ENCODE measurements at places on chromosomes 6 and 20. TPM values are rescaled to one million over a fixed set of nuclear protein-coding genes. Genes with fewer than 3 reads are reported as not detected.

DNA sequence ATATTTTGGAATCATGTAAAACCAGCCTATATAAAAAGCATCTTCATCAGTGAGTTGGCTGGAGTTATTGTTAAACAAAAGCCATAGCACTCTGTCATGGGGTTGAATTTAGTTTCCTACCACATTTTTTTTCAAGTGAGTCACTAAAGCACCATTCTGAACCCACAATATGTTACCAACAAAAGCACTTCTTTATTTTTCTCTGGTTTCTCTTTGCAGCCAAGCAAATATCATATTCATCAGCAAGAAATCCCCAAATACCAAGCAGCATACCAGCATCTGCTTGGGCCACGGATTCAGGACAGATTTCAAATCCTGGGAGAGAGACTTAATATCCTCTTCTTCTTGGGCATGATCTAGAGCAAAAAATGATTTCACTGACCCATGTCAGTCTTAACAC, 441.4 kb downstream of the BCKDHB start:
- no peak overlapping the region for H3K27ac ChIP-seq
- DNase-seq = no peak
- H3K36me3 ChIP-seq = no peaks in the 10 kb centered on the region
- no peaks in the 10 kb centered on the region for H3K4me1 ChIP-seq

GRCh38 chr6:24394780-24395437, 7.8 kb upstream of the MRS2 start:
- no peak overlapping the region for H3K4me3 ChIP-seq
- no peaks in the 10 kb centered on the region for H3K36me3 ChIP-seq
- no peaks in the 10 kb centered on the region for H3K4me1 ChIP-seq
- DNase-seq = no peak

DNA sequence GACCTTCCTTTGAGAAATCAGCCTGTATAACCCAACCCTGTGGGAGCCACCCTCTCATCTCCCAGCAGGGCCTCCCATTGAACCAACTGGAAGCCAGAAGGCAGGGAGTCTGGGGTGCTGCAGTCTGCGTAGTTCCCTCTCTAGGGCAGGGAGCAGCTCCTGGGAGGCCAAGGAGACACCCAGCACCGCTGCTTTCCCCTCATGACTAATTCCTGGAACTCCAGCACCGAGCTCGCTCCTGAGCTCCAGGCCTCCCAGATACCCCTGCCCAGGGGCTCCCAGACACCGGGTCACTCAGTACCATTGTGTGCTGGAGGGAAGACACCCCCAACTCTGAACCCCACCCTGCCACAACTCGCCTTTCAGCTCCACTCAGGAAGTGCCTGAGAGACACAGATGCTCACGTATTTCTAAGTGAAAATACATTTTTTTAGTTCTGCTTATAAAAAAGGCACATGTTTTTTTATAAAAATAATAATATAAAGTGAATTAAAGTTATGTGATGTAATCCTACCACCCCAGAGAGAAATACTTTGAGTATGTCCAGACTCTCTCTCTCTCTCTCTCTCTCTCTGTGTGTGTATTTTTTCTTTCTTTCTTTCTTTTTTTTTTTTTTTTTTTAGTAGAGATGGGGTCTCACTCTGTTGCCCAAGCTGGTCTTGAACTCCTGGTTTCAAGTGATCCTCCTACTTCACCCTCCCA, 17.5 kb downstream of the PIM1 start:
- H3K4me1 ChIP-seq = no peaks in the 10 kb centered on the region
- DNase-seq = no peak
- H3K4me3 ChIP-seq = no peak overlapping the region

- H3K4me1 ChIP-seq = no peaks in the 10 kb centered on the region
- peak; percentile 38 for DNase-seq
- H3K27me3 ChIP-seq = no peaks in the 10 kb centered on the region
- no peak overlapping the region for H3K27ac ChIP-seq
Measured at GRCh38 chr20:32516583-32517517, 68.3 kb downstream of the NOL4L start.

DNA sequence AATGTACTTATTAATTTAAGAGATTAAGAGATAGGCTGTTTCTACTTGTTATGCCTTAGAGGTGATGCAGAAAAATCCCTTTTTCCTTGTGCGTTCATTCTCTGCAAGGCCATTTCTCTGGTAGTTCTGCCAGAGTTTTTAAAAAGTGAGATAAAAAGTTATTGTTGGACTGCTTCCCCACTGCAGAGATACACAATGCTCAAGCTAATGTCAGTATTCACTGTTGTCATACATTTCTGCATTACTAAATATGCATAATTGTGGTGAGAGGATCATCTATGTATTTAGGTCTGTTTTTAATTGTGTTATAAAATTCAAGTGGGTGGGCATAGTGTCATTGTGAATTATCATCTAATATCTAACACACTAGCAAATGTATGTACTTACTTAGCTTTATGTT, 600.4 kb downstream of the HTR1B start:
- no peak overlapping the region for H3K4me3 ChIP-seq
- H3K27ac ChIP-seq = no peak overlapping the region
- H3K27me3 ChIP-seq = no peaks in the 10 kb centered on the region
- DNase-seq = no peak

GRCh38 chr6:1915226-1915625, 305.5 kb downstream of the FOXC1 start:
- no peak overlapping the region for H3K27ac ChIP-seq
- H3K36me3 ChIP-seq = no peaks in the 10 kb centered on the region
- DNase-seq = no peak
- H3K4me1 ChIP-seq = peaks cover 6% of the 10 kb centered on the region
- H3K4me3 ChIP-seq = no peak overlapping the region

DNA sequence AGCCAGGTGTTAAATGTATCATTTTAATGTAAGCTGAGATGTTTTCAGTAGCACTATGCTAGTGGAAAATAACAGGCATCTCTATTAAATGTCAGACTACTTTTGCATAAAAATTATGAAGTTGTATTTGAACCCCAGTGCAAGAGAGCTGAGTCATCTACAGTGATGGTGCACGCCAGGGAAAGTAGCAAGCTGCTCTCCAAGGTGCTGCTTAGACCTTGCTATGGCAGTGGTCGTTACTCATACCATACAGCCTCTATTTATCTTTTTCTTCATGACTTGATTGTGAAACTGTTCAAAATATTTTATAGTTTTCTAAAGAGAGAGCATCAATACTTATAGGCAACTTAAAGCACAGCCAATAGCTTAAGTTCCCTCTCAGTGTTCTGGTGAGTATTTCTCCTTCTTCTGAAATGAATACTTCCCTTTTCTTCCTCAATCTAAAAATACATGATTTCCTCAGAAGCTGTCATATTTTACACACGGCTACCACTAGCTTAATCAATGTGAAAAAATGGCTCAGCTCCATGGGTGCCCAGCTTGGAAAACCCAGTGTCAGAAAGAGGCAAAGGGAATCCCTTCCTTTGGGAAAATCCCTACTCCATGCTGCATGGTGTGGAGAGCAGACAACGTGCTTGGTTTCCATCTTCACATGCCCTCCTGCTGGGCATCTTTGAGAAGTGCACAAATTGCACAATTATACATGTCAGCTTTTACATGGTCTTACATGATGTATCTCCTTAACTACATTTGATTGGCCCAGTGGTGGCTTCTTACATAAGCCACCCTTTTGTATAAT, 105.6 kb downstream of the ELOVL4 start:
- no peak overlapping the region for H3K27ac ChIP-seq
- H3K4me1 ChIP-seq = no peaks in the 10 kb centered on the region
- H3K36me3 ChIP-seq = no peaks in the 10 kb centered on the region
- no peaks in the 10 kb centered on the region for H3K27me3 ChIP-seq

DNA sequence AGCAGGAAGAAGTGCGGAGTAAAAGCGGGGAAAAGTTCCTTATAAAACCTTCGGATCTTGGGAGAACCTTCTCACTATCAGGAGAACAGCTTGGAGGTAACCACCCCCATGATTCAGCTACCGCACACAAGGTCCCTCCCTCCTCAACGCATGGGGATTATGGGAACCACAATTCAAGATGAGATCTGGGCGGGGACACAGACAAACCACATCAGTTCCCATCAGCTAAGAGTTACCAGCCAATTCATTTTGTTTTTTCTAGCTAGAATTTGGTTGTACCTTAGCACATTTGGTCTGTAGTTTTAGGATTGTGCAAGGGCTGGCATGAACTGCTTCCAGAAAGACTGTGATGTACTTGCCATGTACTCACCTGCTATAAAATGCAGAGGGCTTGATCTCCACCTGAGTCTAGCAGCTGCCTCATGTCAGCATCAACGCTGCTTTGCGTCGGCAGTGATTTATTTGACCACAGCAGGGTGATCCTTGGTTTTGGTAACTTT, 94.7 kb upstream of the SLC2A12 start:
- no peak overlapping the region for H3K27ac ChIP-seq
- no peaks in the 10 kb centered on the region for H3K27me3 ChIP-seq
- H3K4me1 ChIP-seq = no peaks in the 10 kb centered on the region
- DNase-seq = no peak
- H3K36me3 ChIP-seq = no peaks in the 10 kb centered on the region
- H3K4me3 ChIP-seq = no peak overlapping the region

- no peak overlapping the region for H3K4me3 ChIP-seq
- H3K36me3 ChIP-seq = no peaks in the 10 kb centered on the region
- H3K4me1 ChIP-seq = no peaks in the 10 kb centered on the region
- no peak for DNase-seq
Measured at GRCh38 chr6:149500096-149500495, 15.3 kb upstream of the ZC3H12D start.

DNA sequence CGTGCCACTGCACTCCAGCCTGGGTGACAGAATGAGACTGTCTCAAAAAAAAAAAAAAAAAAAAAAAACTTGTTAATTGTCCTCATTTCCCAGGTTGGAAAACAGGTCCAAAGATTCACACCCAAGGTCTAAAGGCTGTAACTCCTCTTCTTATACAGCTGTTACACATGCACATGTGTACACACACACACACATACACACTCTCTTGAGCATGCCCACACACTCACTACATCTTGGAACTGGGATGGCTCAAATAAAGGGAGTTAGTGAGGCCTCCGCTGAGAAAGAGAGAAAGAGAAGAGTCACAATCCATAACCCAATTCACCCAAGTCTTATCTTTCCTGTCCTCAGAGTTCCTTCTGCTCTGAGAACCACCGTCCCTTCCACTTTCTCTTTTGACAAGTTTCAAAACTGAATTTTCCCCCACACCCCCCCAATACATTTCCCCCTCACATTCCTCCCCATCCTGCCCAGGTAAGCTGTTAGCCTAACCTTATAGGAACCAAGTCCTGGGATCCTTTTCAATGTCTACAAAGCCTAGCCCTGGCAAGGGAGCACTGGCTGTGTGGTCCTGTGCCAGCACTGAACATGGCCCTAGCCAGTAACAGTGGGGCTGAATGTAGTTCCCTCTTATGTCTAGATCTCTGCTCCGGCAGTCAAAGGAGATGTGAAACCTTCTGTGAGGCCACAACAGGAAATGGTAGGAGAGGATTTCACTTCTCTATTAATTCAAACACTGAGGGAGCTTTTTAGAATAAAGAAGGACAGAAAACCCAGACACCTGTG, 3.2 kb upstream of the HLA-DMB start:
- no peak overlapping the region for H3K4me3 ChIP-seq
- no peaks in the 10 kb centered on the region for H3K27me3 ChIP-seq
- H3K27ac ChIP-seq = no peak overlapping the region
- no peaks in the 10 kb centered on the region for H3K4me1 ChIP-seq
- peak; percentile 65 for DNase-seq

- no peak for DNase-seq
- H3K27ac ChIP-seq = no peak overlapping the region
- no peak overlapping the region for H3K4me3 ChIP-seq
Measured at GRCh38 chr6:156912431-156912830, 135.3 kb downstream of the ARID1B start.

DNA sequence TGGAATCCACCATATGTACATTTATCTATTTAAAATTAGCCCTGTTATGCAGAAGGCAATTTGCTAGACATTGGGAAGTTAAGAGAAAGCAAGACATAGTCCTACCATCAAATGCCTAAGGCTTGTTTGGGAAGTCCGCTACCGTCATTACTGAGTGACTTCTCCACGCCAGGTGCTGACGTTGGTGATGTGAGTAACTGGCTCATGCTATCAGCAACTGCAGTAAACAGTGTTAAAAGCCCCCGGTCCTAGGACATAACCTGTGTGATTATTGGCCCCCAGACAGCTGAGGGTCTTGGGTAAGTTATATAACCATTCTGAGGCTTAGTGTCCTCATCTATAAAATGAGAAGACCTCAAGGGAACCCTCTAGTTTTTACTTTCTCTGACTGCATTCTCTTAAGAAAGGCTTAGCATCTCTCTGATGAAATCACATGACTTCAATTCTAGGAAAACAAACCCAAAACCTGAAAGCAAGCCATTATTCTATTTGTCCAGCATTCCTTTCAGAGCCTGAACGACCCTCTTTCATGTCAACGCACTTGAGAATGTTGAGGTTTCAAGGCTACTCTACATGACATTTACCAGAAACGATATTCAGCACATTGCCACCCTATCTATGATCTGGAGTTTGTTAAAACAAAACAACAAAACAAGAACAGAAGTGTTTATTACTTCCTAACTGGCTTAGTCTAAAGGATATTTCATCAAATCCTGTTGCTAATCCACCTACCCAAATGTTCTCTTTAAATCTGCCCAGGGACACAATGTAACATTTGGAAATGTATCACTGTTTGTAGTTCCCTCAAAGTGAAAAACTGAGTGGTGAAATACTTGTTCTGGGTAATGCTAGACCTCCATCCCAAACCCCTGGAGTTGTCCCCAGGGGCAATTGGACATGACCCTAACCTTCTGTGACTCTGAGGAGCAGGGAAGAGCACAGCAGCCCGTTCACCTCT, 133.8 kb downstream of the BTBD3 start:
- no peaks in the 10 kb centered on the region for H3K36me3 ChIP-seq
- H3K27ac ChIP-seq = no peak overlapping the region
- H3K27me3 ChIP-seq = no peaks in the 10 kb centered on the region
- H3K4me3 ChIP-seq = no peak overlapping the region
- H3K4me1 ChIP-seq = no peaks in the 10 kb centered on the region

TRIM15 gene
- total RNA-seq = not detected

DYNLT2 gene
- 1.2 TPM for total RNA-seq

GSTA3 gene
- not detected for total RNA-seq

BICRAL gene
- total RNA-seq = 17.2 TPM

MYLK2 gene
- 0.30 TPM for total RNA-seq

DLL1 gene
- total RNA-seq = 30.5 TPM

RUNX2 gene
- total RNA-seq = 2.3 TPM

GGTLC1 gene
- not detected for total RNA-seq

C6orf52 gene
- total RNA-seq = 0.66 TPM

All from aorta (tissue), 5 donors.